ENCODE measurements at places on chromosomes 11 and 22. TPM values are rescaled to one million over a fixed set of nuclear protein-coding genes. Genes with fewer than 3 reads are reported as not detected.

- no peak for DNase-seq
These were observed at the start of gene LINC01488 for GRCh38 chr11:69481393-69481844. TSS of gene LINC01488 (plus strand) at chr11:69481663.

DNA sequence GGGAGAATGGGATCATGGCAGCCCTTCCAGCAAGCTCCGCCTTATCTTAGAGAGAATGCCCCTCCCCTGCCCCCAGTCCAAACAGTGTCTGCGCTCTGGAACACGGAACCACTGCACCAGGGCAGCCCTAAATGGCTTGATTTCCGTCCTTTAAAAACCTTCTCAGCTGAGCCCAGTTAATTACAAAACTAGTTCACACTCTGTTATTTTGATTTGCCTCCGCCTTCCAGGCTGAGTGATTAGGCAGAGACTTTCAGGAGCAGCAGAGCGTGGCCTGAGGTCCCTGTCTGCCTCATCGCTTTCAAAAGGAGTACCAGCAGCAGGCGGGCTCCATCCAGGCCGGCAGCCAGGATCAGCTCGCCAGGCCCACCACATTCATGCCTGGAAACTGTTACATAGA lies 313.0 kb downstream of the BRD1 start:
- no peak for DNase-seq

GRCh38 chr22:42760806-42761565 lies 40.3 kb upstream of the A4GALT start:
- no peak for DNase-seq

DNA sequence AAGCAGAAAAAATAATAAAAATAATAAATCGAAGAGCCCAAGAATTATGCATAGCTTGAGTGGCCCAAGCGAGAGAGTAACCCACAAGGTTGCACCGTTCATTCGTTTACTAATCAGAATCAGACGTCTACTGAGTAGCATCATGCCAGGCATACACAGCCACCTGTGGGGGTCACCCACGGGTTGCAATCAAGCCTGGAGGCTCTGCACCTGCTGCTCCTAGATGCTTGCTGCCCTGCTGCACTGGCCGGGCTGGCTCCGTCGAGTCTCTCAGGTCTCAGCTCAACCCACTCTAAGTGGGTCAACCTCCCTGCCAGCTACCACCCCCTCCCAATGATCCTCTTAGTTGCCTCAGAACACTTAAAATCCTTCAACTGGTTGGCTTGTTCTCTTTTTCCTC lies 2.0 kb upstream of the TESMIN start:
- no peak for DNase-seq

- DNase-seq, result peak; percentile 93
These were observed 5.4 kb downstream of the MYO18B start for GRCh38 chr22:25747245-25747944.

- DNase-seq, result peak; percentile 86
These were observed 204.2 kb downstream of the AASDHPPT start for GRCh38 chr11:106281455-106282173.

DNA sequence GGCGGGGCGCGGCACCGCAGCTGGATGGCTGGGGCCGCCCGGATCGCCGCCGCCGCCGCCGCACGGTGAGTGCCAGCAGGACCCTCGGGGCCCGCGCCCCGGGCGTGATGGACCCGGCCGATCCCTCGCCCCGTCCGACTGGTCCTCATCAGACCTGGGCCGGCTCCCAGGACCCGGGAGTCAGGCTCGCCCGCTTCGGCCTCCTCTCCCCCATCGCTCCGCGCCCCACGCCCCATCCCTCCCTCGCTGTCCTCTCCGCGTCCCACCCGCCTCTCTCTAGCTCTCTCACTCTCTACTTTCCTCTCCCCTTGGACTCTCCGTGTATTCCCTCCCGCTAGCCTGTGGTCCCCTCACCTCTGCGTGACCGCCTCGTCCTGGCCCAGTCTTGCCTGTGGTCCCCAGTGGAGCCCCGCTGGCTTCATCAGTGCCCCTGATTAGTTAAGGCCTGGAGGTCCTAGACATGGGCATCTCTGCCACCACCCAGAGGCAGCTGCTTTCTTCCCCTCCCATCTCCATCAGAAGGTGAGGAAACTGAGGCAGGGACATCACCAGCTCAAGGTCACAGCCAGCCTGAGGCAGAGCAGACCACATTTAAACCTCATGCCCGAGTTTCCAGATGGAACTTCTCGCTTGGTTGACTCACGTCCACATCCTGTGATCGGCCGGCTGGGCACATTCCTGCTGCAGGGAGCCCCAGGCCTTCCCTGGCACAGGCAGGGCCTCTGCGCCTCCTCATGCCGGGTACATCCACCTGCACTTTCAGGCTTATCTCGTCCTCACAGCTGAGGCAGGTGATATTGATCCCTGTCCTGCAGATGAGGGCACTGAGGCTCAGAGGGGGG lies 429 bp downstream of the SLC39A13 start:
- peak; percentile 82 for DNase-seq

DNA sequence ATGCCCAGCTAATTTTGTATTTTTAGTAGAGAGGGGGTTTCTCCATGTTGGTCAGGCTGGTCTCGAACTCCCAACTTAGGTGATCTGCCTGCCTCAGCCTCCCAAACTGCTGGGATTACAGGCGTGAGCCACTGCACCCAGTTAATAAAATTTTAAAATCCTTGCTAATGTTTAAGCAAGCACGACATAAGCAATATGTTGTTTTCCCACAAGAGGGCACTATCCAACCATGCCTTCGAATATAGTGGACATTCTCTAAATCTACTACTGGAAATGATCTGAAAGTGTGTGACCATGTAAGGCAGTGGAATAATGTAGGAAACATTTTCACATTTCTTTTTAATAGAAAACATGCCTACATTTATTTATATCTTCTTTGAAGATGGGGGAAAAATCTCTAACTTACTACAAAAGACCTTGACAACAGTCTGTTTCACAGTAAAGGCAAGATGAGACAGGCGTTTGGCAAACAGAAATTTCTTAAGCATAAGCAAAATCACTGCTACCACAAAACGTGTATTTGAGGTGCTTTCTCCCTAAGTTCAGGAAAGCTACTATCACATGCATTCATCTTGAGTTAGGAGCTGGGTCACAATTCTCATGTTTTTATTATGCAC lies 38.2 kb downstream of the PITPNB start:
- DNase-seq, result peak; percentile 54

DNA sequence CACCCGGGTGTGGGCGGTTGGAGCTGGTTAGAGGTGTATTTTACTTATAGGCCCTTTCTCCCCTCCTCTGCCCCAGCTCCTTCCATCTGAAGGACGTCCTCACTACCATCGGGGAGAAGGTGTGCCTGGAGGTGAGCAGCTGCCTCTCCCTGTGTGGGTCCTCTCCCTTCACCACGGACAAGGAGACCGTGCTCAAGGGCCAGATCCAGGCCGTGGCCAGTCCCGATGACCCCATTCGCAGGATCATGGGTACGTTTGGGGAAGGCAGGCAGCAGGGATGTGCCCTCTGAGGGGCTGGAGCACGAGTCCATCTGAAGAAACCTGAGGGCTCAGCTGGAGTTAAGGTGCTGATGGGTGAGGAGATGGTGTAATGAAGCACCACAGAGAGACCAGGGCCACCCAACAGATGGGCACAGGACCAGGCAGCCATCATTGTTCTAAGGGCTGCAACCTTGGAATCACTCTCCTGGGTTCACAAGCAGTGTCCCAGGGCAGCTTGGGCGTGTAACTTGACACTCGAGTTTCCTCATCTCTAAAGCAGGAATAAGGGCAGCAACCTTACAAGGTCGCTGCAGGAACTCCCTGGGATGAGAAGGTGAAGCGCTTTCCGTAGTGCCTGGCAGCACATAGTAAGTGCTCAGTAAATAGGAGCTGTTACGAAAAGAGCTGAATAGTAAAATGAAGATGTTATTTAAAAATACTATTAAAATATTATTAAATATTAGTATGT lies 29.4 kb downstream of the TCP11L1 start:
- DNase-seq, result no peak

GRCh38 chr11:59708537-59708936 lies 5.1 kb downstream of the OR10V1 start:
- peak; percentile 27 for DNase-seq

- DNase-seq, result no peak
These were observed 19.9 kb upstream of the OR8B8 start for GRCh38 chr11:124465368-124465767.

DNA sequence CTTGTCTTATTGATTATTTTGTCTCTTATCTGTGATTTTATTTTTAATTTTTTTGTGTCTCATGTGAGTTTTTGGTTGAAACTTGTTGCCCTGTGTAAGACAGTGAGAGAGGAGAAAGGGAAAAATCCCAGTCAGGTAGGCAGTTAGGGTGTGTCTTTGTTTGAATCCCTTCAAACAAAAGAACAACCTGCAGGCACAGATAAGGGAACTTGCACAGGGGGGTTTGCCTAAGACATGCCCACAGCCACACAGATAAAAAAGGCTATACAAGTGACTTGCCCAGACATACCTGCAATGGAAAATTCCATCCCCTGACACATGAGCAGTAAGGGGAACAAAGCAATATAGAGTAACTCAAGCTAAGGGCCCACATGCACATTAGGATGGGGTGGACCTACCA lies 127.8 kb upstream of the PLET1 start:
- no peak for DNase-seq

- no peak for DNase-seq
These were observed 10.1 kb upstream of the MPZL2 start for GRCh38 chr11:118274186-118274585.

DNA sequence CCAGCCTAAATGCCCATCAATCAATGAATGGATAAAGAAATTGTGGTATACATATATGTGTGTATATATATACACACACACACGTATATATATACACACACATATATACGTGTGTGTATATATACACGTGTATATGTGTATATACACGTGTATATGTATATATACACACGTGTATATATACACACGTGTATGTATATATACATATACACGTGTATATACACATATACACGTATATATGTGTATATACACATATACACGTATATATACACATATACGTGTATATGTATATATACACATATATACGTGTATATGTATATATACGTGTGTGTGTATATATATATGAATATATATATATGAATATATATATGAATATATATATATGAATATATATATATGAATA lies 54.1 kb downstream of the C2CD3 start:
- DNase-seq, result no peak

- DNase-seq, result peak; percentile 76
These were observed 9.0 kb downstream of the PRRG4 start for GRCh38 chr11:32838505-32839274.

DNA sequence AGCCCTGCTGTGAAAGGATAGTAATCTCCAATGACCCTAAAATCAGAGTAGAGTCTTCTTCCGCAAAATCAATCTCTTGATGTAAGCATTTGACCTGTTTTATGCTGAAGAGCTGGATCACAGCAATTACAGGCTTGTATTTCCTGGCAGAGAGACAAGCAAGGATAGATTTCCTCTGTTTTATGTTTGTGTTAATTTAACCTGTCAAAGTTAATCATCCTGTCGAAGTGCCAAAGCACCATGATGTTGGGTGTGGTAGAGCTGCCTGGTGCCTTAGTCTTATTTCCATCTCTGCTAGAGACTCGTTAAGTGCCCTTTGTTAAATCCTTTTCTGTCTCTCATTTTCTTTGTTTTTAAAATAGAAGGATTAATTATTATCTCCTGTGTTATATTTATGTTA lies 248.1 kb downstream of the CNTN5 start:
- no peak for DNase-seq

DNA sequence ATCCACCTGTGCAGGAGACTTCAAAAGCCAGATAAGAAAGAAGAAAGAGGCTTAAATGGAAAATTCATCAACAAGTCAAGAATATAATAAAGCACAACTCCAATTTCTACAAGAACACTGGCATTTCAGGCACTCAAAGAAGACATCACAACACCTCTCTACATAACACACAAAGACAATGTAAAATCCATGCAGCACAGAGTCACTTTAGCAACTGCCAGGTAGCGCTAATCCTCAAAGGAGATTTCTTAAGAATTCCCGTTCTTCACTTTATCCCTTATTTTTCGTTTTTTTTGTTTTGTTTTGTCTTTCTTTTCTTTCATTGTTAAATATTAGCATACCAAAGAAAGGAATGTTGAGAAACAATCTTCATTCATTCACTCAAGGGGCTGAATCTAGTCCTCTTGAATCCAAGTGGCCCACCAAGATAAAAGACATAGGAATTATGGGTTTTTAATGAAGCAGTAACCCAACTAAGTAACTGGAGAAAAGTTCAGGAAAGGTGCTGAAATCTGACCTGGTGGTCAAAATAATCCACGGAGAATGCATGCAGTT lies 95.0 kb downstream of the CADM1 start:
- DNase-seq, result no peak

GRCh38 chr11:63837027-63837688 lies 1.8 kb upstream of the MARK2 start:
- DNase-seq, result peak; percentile 69

DNA sequence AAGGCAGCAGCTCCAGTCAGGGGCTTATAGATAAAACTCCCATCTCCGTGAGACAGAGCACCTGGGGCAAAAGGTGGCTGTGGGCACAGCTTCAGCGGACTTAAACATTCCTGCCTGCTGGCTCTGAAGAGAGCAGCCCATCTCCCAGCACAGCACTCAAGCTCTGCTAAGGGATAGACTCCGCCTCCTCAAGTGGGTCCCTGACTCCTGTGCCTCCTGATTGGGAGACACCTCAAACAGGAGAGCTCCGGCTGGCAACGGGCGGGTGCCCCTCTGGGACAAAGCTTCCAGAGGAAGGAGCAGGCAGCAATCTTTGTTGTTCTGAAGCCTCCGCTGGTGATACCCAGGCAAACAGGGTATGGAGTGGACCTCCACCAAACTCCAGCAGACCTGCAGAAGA lies 279.4 kb downstream of the LARGE1 start:
- no peak for DNase-seq

The RHBDD3 gene
- polyA plus RNA-seq, result 14.1 TPM

The HMOX1 gene
- 9.2 TPM for polyA plus RNA-seq

The TRIM29 gene
- polyA plus RNA-seq, result 315 TPM

The CHRNA10 gene
- polyA plus RNA-seq, result 0.40 TPM

The ANO1 gene
- polyA plus RNA-seq, result 147 TPM

The DBX1 gene
- polyA plus RNA-seq, result not detected

The IGSF22 gene
- 0.03 TPM for polyA plus RNA-seq

The CALCA gene
- polyA plus RNA-seq, result not detected

The BTG4 gene
- polyA plus RNA-seq, result 0.23 TPM
